CD4-positive, alpha-beta T cell treated with Interleukin-6 for 4 hours (primary cell): ENCODE measurements at places on chromosomes 1 and 21.
A peak's percentile ranks its signal among the peaks of the same experiment; 100 is the strongest.

- DNase-seq: no peak
Observed at GRCh38 chr1:95017775-95018174, 55.0 kb downstream of the ALG14 start.

DNA sequence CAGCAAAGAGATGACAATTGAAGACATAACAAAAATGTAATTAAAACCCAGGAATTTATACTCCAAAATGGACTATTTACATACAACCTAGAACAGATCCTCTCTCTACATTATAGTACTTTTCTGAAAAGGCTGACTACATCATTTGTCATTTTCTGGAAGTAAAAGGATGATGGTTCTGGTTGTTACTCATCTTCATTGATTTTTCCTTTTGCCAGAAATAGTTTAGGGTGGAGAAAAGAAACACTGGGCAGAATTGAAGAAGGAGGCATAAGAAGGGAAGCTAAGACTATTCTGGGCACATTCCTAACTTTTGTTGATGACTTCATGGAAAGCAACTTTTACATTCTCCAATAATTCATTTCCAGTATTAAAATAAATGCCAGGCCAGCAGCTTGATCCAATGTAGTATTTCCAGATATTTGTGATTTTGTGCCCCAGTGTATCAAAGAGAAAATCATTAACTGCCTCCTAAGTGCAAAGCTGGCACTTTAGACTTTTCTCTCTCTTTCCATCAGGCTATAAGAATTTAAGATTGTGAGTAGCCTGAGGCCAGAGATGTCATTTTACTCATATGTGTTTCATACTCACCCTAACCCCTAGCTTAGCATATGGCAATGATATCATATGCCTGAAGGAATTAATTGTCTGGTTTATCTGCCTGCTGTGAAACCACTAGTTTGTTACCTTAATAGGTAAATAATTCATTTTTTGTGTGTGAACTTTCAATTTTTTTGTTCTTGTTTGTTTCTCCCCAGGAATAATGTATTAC, 369.5 kb upstream of the LYPLAL1 start:
- no peak for DNase-seq

- DNase-seq: no peak
Observed at GRCh38 chr1:208681878-208682663, 437.9 kb upstream of the PLXNA2 start.

DNA sequence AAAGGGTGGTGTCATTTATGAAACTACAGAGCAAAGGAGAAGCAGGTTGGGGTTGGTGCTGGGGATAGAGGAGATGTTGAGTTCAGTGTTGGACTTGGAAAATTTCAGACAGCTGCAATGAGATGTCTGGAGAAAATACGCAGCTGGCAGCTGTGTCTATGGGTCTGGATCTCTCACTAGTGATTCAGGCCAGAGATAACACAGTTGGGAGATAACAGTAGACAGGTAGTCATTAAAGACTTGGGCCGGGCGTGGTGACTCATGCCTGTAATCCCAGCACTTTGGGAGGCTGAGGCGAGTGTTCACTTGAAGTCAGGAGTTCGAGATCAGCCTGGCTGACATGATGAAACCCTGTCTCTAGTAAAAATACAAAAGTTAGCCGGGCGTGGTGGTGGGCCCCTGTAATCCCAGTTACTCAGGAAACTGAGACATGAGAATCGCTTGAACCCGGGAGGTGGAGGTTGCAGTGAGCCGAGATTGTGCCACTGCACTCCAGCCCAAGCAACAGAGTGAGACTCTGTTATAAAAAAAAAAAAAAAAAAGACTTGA, 2.5 kb upstream of the TFAP2E start:
- no peak for DNase-seq

DNA sequence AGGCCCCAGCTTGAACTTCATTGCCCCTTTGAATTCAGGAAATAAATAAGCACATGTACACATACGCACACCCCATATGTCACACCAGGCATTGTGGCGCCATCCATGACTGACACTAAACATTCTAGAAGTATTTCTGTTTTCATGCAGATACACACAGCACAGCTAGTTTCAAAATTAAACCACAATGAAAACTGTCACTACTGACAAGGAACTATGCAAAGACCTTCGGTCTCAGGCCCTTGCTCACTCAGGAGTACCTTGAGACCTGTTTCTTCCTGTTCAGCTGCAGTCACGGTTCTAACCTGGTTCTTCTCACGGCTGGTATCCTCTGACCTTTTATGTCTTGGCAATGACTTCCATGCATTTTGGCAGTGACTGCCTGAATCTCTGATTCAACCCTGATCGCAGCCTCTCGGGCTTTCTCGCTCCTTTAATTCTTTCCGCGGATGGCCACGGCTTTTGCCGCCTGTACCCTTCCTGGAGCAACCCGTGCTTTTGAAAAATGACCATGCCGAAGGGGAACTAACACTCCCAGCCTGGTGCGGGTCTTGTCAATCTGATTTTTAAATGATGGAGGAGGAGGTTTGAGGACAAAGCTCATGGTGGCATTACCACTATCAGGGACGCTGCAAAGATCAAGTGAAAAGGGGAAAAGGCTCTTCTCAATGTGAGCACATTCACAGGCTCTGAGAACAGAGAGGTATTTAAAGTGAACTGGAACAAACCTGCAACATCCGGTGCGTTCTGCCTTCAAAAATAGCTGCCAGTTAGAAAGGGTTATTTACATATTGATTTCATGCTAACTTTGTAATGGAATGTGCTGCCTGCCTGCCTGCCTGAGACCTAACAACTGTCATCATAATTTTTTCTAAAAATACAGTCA, 384.6 kb downstream of the RRAGC start:
- DNase-seq: peak; percentile 5

DNA sequence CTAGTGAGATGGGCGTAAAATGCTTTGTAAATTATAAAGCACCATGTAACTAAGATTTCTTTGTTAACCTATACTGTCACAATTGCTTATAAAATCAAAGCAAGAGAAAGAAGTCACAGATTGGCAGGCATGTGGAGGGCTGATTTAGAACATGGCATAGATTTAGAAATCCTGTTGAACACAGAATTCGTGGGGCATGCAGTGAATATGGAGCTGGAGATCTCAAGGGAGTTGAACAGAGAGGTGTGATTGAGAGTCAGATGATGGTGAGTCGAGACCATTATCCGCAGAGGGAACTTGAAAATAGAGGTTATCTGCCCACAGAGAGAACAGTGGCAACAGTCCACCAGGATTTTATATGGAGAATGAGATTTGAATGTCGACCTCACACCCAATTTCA, 27.6 kb downstream of the PBX1 start:
- no peak for DNase-seq

- no peak for DNase-seq
Observed at GRCh38 chr1:246624091-246624490, 57.8 kb downstream of the CNST start.

- no peak for DNase-seq
Observed at GRCh38 chr1:14899686-14900085, 253.9 kb upstream of the TMEM51 start.

DNA sequence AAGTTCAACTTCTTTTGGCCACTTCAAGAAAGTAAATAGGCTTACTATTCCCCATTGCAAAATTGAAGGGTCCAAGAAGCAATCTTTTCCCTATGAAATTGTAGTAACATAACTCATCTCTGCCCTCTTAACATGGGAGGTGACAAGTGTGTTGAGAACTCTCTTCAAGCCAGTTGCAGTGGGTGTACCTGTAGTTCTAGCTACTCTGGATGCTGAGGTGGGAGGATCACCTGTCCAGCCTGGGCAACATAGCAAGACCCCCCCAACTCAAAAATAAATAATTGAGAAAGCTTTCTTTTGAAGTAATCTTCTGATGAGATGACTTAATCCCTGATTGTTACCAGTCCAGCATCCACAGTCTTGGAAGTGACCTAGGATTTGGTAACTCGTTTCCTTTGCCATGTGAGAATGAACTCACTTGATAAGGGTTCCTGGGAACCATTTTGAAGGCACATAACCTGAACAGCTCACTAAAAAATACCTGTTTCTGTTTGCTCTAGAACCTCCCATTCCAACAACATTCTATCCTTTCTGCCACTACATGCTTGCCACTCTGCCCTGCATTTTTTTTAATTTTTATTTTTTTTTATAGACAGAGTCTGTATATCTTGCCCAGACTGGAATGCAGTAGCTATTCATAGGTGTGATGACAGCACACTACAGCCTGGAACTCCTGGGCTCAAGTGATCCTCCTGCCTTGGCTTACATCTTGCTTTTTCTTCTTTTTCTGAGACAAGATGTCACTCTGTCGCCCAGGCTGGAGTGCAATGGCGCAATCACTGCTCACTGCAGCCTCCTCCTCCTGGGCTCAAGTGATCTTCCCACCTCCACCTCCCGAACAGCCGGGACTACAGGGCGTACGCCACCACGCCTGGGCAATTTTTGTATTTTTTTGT, 1.4 kb upstream of the IPO9 start:
- DNase-seq: no peak

DNA sequence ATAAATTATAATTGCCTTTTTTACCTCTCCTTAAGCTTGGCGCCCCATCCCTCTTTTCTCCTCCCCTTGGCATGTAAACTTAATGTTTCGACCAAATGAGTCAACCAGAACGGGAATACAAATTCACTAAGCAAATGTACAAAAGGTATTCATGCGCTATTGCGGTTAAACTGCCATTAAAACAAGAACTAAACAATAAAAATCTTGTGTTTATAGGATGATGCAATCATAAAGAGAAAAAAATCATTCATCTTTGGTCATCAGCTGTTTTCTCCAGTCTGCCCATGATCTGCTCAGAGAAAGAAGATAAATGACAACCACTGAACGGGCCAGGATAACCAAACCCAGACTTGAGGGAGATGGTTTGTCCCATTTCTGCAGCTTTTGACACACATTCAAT, 534.2 kb upstream of the PLXNA2 start:
- DNase-seq: no peak
